Ecto neural progenitor cell (in vitro differentiated cells): ENCODE measurements at places on chromosomes 12 and 14.

DNA sequence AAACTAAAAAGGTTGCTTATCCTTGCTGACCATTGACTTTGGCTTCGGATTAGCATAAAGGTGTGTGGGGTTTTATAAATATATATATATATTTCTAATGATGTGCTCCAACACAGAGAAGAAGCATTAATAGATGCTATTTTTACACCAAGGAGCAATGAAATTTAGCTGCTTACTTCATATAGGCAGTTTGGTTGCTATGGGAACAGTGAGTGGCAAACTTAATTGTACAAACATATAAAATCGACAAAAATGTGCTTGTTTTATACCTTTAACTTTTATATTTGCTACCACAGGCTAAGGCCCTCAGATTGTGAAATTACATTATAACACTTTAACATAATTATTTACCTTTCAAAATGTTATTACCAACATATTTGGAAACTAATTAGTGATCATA, 303.4 kb downstream of the SEC23A start:
- DNase-seq = no peak

- no peak for DNase-seq
These were observed 137.6 kb upstream of the PPFIA2 start for GRCh38 chr12:81896771-81897170.

DNA sequence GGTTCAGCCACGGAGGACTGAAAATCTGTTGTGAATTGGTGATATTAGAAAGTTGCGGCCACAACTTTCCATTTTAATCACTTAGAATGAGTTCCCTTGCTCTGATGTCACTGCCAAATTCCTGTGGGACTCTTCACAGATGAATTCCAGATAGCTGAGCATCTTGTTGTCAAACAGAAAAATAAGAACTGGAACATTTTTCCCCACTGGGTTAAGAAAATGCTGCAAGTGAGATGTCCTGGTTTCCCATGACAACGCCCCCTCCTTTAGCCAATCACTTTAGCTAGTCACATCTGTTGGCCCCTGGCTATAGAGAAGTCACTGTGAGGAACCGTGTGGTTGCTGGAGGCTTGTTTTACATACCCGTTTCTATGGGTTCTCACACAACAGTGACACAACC, 135.9 kb downstream of the KTN1 start:
- no peak for DNase-seq

DNA sequence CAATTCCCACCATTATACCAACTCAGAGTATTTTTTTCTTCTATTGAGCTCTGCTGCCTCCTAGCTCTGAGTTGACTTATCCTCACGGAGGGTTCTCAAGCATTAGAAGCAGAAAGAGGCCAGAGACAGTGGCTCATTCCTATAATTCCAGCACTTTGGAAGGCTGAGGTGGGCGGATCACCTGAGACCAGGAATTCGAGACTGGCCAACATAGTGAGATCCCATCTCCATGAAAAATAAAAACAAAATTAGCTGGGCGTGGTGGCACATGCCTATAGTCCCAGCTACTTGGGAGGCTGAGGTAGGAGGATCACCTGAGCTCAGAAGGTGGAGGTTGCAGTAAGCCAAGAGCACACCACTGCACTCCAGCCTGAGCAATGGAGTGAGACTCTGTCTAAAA, 21.0 kb downstream of the HPD start:
- no peak for DNase-seq

GRCh38 chr14:22553445-22553844, 35.6 kb downstream of the DAD1 start:
- no peak for DNase-seq

- DNase-seq = no peak
These were observed 36.0 kb upstream of the GLIPR1 start for GRCh38 chr12:75444429-75445136.

DNA sequence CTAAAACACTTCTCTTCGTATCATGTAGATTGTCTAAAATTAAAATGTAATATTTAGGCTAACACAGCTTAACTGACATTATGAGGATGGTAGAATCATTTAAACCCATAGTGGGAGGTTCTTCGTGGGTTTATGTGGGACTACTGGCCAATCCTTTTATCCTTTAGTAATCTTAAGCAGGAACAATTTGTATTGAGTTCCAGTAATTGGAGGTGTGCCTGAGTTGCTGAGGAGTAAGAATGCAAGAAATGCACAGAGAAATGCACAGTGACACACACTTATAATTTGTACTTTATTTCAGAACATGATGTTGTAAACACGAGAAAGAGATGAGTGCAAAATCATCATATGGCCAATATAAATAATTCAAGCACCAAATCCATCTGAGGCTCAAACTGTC, 22.3 kb downstream of the OTOGL start:
- no peak for DNase-seq

- no peak for DNase-seq
These were observed 11.0 kb downstream of the GRIP1 start for GRCh38 chr12:66667906-66668305.

DNA sequence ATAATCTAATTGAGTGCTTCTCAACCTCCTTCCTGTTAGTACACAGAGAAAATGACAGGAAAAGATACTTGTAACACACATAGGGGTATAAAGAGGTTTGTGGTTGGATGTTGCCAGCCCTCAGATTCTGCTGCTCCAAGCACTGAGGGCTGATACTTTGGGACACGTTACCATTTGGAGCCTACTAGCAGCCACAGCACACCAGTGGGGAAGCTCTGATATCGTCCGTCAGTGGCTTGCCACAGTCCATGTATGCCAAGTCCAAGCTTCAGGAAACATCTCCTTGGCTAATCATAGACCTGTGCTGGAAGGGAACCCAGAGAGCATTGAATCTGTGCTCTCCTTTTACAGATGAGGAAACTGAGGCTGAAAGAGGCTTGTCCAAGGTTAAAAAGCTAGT, 22.3 kb downstream of the B4GALNT3 start:
- no peak for DNase-seq

GRCh38 chr12:47012552-47012951, 66.9 kb upstream of the PCED1B start:
- DNase-seq = no peak

DNA sequence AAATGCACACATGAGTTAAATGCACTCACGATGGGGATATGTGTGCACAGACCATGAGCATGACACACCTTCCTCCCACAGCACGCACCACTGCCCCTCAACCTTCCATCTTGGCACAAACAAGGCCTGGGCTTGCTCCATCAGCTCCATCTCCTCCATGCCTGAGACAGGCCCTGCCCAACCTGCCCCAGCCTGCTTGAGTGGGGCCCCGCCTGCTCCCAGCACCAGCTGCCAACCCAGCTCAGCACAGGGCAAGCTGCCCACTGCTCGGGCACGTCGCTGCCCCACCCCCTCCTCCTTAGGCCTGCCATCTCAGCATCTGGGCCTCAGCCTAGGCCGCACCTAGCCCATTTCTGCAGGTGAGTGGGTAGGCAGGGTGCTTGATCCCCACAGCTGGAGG, 27.6 kb upstream of the KRT78 start:
- no peak for DNase-seq

DNA sequence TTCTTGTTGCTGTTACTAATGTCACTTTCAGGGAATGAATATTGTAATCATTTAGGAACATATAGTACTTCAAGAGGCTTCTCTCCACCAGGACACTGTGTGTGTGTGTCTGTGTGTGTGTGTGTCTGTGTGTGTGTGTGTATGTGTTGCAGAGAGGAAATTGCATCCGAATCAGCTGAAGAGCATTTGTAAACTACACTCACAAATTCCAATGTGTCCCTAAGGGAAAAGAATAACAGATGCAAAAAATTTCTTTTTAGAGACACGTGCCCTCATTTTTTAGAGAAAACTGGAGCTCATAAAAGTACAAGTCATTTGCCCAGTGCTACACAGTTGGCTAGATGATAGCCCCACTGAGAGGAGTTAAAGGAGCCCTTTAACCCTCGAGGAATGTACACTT, 168.8 kb downstream of the ANO4 start:
- no peak for DNase-seq

DNA sequence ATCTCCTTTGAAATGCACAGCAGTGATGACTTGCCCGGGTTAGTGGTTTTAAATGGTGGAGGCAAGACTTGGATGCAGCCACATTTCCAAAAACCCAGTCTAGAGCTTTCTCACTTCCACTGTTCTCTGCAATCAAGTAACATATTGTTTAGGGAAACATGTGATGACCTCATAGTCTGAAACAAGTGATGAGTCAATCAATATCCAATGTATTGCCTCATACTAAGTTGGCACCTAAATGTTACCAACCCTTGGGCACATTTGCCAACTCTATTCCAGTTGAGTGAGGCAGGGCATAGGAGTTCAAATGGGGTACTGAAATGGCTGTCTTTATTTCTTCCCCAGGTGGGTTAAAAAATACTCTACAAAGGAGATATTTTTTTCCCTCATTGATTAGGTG, 1105.4 kb downstream of the VRK1 start:
- DNase-seq = no peak

DNA sequence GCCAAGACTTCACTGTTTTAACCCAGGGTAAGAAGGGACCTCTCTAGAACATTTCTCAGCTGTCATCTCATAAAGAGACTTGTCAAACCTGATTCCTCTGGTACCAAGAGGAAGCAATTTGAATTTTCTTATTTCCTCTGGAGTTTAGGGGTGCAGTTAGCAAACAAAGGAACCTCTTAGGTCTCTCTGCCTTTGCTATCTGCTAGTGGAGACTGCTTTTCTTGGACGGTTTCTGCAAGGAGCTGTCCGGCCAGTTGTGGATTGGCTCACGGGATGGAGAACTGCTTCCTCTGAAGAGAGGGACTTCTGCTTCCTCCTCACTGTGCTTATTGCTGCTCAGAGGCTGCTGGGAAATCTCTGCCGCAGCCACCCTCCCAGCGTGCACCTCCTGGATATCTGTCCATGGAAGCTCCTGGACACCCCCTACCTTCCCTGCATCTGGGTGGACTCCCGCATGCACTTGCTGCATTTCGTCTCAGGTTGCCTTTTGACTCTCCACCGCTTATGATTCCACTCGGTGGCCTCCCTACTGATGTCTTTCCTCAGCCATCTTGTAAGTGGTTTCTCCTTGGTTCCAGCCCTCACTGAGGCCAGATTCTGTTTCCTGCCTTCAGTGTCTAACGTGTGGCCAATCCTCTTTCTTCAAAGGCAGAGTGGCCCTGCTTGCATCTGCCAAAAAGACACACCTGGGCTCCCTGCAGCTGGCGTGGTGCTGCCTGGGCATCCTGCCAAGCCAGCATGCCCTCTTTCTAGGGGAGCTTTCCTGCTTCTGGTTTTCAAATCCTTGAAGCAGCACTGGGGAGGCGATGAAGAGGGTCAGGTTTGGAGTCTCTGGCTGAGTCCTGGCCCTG, 187.3 kb downstream of the CHST11 start:
- no peak for DNase-seq

- no peak for DNase-seq
These were observed 20.2 kb upstream of the MLEC start for GRCh38 chr12:120666571-120667390.

- peak; percentile 90 for DNase-seq
These were observed 473.0 kb downstream of the DPF3 start for GRCh38 chr14:72420749-72421474.

DNA sequence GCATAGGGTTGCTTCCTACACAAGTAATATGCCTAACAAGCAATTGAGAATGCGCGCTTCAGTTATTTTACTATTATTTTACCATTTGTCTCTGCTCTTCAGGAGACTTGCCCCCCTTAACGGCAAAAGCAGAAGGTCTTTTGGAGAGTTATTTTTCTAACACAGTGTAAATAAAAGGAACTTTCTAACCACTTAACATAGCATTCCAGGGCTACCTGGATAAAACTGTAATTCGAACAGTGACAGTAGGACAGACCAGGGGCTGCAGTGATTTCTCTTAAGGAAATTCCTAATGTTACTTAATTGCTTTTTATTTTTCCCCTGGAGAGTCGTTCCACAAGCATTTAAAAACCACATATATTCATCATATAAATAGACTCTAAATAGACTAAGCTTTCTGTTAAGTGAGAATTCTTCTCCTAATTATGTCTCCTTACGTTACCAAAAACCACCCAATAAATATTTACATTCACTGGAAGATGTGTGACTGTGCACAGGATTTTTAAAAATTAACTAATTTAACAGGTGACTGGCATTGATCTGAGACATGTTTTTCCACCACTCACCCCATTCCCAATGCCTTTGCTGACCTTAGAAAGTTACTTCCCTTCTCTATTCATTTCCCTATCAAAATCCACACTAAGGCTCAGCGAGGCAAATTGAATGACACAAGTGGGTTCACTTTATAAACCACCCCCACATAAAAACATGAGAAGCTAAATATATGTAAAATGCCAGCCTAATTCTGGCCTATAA, 72.4 kb downstream of the RNF34 start:
- no peak for DNase-seq

GRCh38 chr14:99612071-99612737, 8.2 kb upstream of the CCDC85C start:
- no peak for DNase-seq

DNA sequence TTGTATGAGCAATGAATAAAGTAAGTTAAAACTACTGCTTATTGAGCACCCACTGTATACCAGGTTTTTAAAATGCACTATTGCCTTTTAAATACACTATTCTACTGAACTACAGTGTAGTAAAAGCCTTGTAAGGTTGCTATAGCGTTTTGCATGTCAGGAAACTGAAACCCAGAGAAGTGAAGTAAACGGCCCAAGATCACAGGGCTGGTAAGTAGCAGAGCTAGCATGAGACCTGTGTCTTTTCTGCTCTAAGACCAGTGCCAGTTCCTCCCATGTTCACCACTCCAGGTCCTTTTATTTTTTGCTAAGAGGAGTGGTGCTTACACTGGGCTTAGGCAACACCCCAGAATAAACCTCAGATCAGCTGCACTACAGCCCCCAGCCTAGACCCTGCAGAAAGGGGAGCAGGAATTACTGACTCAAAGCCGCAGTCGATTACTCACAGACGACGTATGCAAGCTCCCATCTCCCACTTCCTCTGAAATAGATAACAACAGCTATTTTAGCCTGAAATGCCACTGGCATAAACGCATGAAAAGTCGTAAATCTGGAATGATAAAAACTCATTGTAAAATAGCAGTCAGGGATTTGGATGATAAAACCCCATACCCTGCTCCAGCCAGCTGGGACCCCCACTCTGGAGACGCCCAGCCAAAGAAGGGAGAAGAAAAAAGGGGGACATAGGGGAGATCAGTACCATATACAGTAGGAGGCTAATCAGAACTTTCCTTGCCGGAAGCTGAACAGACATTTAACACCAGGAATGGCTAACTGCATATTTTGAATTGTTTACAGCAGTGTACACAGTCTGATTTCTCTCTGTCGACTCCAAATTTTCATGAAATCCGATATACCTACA, 108.3 kb downstream of the NUAK1 start:
- DNase-seq = no peak

DNA sequence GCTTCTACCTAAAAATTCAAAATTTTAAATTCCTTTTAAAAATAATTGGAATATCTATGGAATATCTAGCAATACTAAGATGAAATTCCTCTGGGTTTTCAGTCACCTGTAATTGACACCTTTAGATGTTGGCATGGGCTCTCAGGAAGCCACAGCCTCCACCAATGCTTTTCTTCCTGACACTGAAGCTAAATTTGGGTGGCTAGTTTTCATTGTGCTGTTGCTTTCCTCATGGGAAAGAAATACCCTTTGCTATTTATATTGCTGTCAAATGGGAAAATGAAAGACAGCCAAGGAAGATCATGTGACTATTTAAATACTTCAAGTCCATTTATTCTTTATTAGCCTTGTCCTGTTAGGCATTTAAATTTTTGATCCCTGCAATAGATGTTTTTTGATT, 313.0 kb downstream of the NAV3 start:
- DNase-seq = no peak
